NCI-H1092 treated with DMSO at 0.1 percent for 48 hours (cell line): ENCODE measurements at places on chromosomes 5 and 9.

DNA sequence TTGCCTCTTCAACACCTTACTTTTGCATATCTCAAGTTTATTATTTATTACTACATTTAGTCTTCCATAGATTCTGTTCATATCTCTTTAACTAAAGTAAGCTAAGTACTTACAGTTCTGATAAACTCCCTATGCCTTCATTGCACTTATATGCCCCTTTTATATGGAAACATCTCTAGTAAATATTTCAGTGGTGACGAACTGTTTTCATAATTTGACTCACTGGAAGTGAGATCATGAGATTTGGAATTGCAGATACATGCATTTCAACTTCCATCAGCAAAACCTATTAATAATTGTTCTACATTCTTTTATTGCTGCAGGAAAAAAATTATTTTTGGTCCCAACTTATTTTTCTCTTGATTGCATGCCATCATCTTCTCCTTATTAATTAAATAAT is 263.5 kb downstream of the CD180 start:
- no peak for DNase-seq

DNA sequence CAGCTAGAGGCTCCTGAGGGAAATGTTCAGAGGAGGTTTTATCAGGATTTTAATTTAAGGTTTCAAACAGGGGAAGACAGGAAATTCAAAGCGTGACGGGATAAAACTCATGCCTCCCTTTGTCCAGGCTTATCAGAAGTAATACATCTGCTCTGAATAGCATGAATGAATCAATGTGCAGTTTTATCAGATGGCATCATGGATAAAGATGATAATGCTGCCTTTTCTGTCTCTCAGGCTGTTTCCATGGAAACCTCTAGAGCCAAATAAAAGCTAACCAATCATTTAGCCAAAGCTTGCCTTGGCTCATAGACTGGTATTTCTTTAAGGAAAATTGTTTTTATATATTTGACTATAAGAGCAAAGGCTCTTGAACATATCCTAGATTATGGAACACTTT is 16.4 kb downstream of the MFAP3 start:
- no peak for DNase-seq

DNA sequence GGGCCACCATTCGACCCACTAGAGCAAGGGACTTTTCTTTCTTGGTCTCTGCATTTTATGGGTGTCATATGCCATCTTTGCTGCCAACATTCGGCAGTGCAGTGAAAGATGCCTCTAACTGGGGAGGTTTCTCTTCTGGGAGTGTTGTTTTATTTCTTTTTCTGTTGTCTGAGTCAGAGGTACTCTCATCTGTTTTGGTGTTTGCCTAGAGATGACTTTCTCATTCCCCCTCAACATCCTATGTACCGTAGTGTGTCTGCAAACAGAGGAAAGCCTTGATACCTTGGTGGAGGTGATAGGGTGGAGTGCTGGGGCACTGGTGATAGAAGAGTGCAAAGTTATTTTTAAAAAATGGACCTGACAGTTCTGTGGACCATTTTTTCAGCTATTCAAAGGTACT is 182.1 kb downstream of the ARHGAP26 start:
- no peak for DNase-seq

DNA sequence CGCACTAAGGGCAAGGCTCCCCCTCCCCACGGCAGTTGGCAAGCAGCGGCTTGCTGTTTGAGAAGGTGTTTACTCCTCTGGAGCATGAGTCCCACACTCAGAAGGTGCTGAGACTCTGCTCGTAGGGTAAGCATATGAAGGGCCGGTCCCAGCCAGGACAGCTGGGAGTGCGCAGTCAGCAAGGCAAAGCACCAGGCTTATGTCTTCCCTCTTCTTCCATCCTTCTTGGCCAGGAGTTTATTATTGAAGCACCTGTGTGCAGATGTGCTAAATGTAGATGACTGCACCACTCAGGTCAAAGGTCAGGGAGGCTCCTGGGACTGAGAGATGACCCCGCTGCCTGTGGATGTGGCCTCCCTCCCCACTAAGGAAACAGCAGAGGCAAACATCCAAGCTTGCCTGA is 27.0 kb upstream of the CDKN2AIPNL start:
- DNase-seq, result no peak

- no peak for DNase-seq
Observed at GRCh38 chr5:114858665-114859437, 310.9 kb downstream of the TRIM36 start.

GRCh38 chr5:116522356-116523136 is 52.1 kb downstream of the SEMA6A start:
- DNase-seq, result no peak

- DNase-seq, result no peak
Observed at GRCh38 chr9:126507318-126508109, 106.2 kb upstream of the LMX1B start.

DNA sequence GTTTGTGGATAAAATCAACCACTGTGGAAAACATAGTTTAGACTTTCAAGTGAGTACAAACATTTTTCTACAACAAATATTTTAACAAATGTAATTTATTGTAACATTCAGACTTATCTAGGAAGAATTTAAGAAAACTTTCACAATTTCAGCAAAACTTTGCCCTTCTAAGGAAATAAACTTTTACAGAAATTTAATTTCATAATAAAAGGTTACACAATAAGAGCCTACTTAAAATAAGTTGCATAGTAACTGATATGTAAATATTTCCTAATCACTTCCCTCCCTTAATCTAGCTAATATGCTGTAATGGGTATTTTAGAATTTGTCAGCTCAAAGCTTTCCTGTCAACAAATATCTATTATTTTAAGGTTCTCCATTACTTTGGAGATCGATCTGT is 1899.9 kb downstream of the MAT2B start:
- no peak for DNase-seq

DNA sequence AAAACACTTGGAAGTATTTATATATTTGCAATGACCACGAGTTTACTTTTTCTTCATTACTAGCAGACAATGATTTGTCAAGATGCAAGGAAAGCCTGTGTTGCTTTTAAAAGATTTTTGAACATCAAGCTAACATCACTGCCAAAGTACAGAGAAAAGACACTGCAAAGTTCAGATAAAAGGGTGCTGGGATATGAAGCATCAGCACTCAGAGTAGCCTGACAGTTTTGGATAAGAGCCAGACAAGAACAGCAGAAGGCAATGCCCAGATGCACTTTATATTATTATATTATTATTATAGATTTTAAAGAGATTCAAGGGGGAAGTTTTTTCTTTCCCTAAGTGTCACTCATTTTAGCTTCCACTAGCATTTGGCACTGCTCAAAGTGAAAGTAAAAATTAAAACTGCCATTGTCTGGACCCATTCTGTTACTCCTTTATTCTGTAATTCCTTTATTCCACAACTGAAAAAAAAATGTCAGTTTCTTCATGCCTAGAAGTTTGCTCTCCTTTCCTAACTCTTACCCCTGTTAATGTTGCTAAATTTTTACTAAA is 240.6 kb downstream of the EFNA5 start:
- DNase-seq, result no peak

- DNase-seq, result no peak
Observed at GRCh38 chr5:142446131-142446959, 121.5 kb upstream of the SPRY4 start.

DNA sequence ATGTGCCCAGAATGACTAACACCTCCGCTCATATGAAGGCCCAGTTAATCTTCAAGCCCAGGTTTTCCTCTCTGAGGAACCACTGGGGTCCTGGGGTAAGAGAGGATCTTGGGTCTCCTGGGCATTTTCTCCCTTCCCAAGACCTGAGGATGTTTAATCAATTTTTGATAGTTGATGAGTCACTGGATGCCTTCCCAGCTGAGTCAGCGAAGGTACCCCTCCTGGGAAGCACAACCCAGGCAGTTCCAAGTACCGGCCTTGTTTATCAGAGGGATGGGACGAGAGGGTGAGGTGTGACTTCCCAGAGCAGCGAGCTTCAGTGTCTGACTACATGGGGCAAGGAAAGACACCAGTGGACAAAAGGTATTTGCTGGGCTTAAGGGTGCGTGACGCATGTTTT is 119.6 kb upstream of the IL12B start:
- DNase-seq, result no peak

DNA sequence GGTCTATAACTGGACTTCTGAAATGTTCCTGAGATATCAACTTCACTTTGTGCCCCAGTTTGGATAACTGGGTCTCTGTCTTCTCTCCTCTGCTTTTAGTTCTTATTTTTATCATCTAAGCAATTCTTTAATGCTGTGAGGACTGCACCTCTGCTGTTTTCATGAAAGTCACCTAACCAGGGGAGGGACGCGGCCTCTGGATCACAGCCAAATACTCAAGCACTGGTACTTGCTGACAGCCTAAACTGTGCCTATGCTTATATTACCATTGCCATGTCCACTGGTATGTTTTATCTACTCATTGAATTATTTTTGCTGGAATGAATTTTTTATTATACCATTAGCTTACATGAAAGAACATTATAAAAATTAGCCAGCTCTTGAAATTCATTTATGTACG is 674.0 kb downstream of the DMRTA1 start:
- no peak for DNase-seq

DNA sequence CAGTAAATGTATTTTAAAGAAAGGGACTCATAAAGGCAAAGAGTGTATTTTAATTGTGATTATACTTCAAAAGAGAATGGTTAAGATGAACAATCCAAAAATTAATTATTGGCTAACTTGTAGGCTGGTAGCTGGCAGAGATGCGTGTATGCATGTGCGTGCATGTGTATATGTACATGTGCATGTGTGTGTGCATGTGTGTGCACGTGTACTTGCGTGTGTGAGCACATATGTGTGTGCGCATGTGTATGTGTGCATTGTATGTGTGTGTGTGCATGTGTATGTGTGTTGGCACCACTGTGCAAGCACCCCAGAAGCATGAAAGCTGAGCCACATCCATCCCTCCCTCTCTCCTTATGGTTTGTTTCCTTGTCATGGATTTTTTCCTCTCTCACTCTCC is 83.0 kb upstream of the SLC1A3 start:
- DNase-seq, result no peak

DNA sequence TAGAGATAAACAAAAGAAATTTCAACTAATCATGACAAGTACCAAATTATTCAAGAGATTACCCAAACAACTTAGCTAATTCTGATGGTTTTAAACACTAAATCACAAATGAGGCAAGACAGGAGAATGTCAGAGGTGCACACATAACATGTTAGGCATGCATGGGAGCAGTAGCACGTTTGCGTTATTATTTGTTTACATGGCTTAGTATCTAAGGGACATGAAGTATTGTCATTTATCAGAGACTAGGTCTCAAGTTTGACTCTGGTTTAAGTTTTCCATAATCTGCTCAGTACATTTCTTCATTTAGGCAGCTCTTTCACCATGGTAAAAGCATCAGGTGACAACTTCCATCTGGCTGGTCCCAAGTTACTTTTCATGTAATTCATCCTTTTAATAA is 244.1 kb upstream of the TNC start:
- no peak for DNase-seq

DNA sequence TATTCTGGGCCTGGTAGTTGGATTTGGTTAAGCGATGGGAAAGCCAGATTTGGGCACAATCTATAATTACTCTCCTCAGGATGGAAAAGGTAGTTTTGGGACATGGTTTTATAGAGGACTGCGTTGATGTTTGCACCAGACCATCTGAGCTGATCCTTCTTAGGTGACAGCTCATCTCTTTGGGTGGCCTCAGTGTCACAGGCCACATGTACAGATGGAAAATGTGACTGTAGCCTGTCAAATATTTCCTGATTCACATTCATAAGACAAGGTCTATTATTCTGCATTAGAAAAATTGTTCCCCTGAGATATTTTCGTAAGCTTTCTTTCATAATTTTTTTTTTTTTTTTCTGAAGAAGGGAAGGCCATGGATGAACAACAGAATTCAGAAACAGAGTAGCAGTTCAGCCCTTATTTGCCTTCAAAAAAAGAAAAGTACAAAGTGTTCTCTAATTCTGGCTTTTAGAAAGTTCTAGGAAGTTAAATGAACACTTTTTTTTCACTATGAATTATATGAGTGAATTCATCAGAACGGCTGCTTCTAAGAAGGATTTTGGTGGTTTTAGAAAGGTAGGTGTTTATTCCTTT is 81.0 kb downstream of the NNT start:
- no peak for DNase-seq

- no peak for DNase-seq
Observed at GRCh38 chr5:83368835-83369234, 102.7 kb upstream of the VCAN start.

DNA sequence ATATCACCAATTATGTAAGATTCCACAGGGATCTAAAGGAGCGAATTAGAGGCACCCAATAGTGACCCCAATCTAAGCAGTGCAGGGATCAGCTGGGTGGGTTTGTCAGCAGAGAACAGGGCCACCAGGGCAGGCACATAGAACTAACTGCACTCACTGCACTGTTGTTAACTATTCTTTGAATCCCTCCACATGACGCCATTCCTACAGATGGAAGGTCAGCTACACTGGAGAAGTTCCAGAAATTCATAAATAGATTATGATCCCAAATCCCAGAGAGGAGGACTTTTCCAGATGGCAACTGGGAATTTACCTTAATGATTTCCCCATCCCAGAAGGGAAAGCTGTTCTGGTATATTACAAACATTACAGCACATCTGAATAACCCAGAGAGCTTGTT is 84.2 kb downstream of the THBS4 start:
- no peak for DNase-seq

- DNase-seq, result no peak
Observed at GRCh38 chr5:56161927-56162326, 71.2 kb downstream of the ANKRD55 start.
